Adrenal gland (tissue), 19 donors: ENCODE measurements at places on chromosomes 4 and X. TPM values are rescaled to one million over a fixed set of nuclear protein-coding genes. Genes with fewer than 3 reads are reported as not detected.

The UGT8 gene
- 0.67 TPM for total RNA-seq

DNA sequence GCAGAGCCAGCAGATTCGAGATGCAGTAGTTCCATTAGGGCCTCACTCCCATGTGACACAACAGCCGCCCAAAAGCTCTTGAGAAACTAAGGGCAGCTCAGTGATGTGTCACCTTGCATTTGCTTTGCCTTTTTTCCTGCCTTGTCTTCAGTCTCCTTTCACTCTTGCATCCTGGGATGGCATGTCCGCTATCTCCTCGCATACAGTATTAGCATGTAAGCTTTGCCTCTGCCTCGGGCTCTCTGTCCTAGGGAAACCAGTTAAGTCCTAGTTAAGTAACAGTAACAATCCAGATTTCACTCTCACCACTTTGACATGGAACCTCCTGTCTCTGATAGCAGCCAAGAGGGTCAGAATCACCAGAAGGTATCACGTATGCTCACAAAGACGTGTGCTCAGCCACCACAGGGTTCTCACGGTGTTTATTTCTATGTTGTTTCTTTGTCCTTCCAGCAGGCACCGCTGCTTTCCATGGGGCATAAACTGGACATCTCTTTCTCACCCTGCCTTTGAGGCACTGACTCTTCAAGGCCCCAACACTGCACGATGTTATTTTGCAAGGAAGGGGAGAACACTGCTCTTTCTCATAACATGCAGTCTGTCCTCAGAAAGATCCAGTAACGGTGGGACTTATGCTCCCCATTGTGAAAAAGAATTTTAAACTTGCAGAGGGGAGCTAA is 26.7 kb upstream of the SORBS2 start:
- no peaks in the 10 kb centered on the region for H3K36me3 ChIP-seq
- H3K27ac ChIP-seq, result peak overlapping the region; percentile 0
- no peak overlapping the region for H3K4me3 ChIP-seq
- DNase-seq, result no peak

GRCh38 chr4:152153476-152154270 is 382.2 kb downstream of the FBXW7 start:
- no peak for DNase-seq
- H3K4me3 ChIP-seq, result no peak overlapping the region
- no peaks in the 10 kb centered on the region for H3K27me3 ChIP-seq
- no peaks in the 10 kb centered on the region for H3K36me3 ChIP-seq
- H3K27ac ChIP-seq, result no peak overlapping the region
- H3K4me1 ChIP-seq, result no peaks in the 10 kb centered on the region

DNA sequence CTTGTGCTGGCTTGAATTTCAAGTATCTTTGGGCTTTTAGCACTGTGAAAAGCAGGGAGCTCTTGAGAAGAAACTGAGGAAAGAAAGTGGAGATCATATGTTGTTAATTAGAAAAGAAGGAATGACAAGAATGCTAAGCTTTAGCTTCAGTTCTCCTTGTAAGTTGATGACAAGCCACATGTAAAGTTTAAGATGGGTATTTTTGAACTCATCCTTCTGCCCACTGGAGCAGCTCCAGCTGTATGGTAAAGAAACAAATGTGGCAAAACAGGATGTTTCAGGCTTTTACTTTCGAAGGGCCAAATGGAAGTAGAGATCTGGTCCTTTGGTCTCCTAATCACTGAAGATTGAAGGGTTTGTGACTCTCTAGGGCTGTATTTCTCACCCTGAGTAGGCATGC is 137.8 kb downstream of the GUCY2F start:
- H3K27me3 ChIP-seq, result peaks cover 8% of the 10 kb centered on the region
- no peak overlapping the region for H3K27ac ChIP-seq
- H3K4me1 ChIP-seq, result no peaks in the 10 kb centered on the region
- DNase-seq, result no peak

GRCh38 chrX:12370497-12370986 is 232.3 kb downstream of the FRMPD4 start:
- peaks cover 4% of the 10 kb centered on the region for H3K27me3 ChIP-seq
- H3K4me1 ChIP-seq, result no peaks in the 10 kb centered on the region
- H3K27ac ChIP-seq, result no peak overlapping the region
- H3K36me3 ChIP-seq, result no peaks in the 10 kb centered on the region
- H3K4me3 ChIP-seq, result no peak overlapping the region
- no peak for DNase-seq
